MV-4-11 (cell line): ENCODE measurements at places on chromosomes 16 and 17.

DNA sequence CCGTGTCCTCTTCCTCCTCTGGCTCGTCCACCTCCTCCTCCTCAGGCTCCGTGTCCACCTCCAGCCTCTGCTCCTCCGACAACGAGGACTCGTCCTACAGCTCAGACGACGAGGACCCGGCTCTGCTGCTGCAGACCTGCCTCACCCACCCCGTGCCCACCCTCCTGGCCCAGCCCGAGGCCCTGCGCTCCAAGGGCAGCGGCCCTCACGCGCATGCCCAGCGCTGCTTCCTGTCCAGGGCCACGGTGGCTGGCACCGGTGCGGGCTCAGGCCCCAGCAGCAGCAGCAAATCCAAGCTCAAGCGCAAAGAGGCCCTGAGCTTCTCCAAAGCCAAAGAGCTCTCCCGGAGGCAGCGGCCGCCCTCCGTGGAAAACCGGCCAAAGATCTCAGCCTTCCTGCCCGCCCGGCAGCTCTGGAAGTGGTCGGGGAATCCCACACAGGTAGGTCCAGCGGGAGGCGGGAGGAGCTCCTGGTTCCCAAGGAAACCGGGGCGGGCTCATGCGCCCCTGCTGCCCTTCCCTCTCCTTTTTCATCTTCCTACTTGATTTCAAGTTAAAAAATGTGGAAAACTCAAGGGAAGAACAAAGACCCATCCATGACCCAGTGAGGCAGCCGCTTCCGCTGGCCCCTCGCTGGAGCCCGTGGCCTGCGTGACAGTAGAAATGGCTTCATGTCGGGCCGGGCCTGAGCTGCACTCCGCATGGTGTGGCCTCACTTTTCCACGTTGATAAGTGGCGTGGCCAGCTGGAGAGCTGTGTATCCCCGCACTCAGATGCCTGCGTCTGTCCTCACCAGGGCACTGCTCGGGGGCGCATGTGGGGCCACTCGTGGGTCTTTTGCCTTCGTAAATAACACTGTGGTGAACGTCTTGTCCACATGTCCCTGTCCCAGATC lies 50.7 kb downstream of the ACTG1 start:
- no peak for DNase-seq

- no peak for DNase-seq
Observed at GRCh38 chr17:38324141-38324697, 19.5 kb downstream of the GPR179 start.

DNA sequence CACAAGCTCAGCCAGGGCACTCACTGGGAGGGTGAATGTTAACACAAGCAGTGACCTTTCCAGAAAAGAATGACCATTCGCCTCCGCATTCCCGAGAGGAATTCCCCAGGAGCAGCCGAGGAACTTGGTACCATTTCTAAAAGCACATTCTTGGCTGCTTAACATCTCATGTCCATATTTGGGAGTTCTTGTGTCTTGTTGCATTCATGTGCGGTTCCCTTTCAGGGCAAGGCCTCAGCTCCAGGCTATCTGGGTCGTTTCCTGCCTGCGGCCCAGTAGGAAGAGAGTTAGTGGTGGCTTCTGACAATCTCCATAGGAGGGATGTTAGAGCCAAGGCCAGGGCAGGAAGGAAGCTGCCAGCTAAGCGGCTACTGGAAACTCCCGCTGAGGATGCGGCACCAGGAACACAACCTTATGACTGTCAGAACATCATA lies 27.8 kb upstream of the MEAK7 start:
- DNase-seq = no peak

GRCh38 chr16:81611721-81612120 lies 167.1 kb downstream of the CMIP start:
- no peak for DNase-seq

GRCh38 chr17:44374306-44375195 lies 10.9 kb upstream of the FAM171A2 start:
- DNase-seq = no peak

DNA sequence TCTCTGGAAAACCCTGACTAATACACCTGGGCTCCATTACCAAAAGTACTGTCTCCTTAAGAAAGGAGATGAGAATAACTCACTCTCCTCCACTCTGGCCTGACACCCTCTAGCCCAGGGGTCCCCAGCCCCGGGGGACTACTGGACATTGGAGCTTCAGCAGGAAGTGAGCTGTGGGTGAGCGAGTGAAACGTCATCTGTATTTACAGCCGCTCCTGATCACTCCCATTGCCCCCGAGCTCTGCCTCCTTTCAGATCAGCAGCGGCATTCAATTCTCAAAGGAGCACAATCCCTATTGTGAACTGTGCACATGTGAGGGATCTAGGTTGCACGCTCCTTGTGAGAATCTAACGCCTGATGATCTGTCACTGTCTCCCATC lies 126.3 kb upstream of the TNRC6C start:
- no peak for DNase-seq

GRCh38 chr17:33992113-33992512 lies 263.0 kb upstream of the CCL2 start:
- no peak for DNase-seq

GRCh38 chr16:48352648-48353390 lies 32.4 kb downstream of the SIAH1 start:
- no peak for DNase-seq

GRCh38 chr17:48479014-48479402 lies 49.0 kb upstream of the SKAP1 start:
- DNase-seq = no peak

- peak; percentile 38 for DNase-seq
Observed at GRCh38 chr16:79535130-79535529, 65.4 kb downstream of the MAF start.

GRCh38 chr17:45103269-45103795 lies 29.0 kb downstream of the PLCD3 start:
- DNase-seq = no peak

DNA sequence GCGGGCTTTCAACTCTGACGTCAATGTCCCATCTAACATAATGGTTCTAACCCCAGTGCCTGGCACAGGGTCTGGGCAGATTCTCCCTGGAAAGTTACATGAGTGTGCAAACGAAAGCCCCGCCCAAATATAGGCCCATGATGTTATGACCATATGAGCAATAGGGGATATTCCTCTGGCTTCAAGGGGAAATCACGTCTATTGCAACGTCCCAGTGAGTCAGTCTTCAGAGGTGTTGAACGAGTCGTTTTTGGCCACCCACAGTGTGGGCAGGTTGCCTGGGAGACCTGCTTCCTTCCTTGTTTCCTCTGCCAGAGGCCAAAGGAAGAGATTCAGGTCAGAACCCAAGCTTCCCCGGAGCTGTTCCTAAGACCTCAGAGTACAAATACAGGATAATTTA lies 30.3 kb downstream of the PIK3R5 start:
- peak; percentile 76 for DNase-seq
